Dorsolateral prefrontal cortex (tissue), 122 donors: ENCODE measurements at places on chromosomes 5 and 9. TPM values are rescaled to one million over a fixed set of nuclear protein-coding genes. Genes with fewer than 3 reads are reported as not detected.
A peak's percentile ranks its signal among the peaks of the same experiment; 100 is the strongest.

DNA sequence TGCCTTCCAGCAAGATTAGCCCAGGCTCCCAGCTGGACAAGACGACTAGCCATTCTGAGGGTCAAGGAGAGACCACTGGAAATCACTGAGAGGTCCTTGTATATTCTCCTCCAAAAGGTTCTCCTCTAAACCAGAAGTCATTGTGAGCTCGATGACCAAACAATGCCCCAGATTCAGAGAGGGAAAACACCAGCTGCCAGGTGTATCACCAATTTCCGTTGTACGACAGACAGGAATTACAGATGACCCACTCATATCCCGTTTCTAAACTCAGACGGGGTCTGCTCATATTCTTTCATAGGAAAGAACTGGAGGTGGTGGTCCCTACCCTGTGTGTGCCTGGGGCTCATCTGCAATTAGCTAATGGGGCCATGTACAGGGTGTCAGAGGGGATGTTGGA lies 14.2 kb downstream of the FAXDC2 start:
- DNase-seq, result no peak

Gene OR13C3
- not detected for total RNA-seq

Gene TSTD2
- total RNA-seq, result 26.4 TPM

DNA sequence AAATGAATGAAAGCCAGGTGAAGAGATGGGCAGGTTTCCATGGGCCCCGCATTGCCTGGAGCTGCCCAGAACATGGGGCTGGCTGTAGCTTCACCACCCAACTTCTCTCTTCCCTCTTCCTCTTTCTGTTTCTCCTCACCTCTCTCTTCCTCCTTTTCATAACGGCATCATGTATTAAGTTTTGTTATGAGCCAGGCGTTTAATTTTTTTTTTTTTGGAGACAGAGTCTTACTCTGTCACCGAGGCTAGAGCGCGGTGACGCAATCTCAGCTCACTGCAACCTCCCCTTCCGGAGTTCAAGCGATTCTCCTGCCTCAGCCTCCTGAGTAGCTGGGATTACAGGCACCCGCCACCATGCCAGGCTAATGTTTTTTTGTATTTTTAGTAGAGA lies 13.0 kb upstream of the SPINK4 start:
- DNase-seq, result no peak

Gene FAM169A
- total RNA-seq, result 86.6 TPM

Gene CAMK2A
- 1,174 TPM for total RNA-seq

DNA sequence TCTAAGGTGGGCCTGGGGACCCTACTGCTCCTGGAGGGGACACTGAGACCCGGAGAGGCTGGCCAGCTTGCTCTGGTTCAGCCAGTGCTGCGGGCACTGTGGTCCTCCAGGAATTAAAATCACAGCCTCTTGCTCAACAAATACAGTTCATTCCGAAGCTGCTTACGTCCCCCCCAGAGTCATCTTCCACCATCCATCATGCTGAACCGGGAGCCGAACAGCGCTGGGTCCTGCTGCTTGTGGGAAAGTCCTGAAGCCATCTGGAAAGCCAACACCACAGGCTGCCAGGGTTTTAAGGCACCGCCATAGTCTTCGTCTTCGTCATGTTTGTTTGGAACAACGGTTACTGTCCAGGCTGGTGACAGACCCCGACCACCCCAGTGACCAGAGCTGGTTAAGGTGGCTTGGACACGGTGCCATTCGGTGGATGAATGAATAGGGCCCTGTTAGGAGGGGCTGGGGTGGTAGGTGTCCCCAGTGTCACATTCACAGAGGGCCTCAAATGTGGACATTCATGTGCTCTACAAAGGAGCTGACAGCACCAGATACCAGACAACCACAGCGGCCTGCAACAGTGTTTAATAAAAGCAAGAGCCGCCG lies 81.6 kb upstream of the PHYKPL start:
- no peak for DNase-seq

Gene ZNF608
- total RNA-seq, result 26.6 TPM

DNA sequence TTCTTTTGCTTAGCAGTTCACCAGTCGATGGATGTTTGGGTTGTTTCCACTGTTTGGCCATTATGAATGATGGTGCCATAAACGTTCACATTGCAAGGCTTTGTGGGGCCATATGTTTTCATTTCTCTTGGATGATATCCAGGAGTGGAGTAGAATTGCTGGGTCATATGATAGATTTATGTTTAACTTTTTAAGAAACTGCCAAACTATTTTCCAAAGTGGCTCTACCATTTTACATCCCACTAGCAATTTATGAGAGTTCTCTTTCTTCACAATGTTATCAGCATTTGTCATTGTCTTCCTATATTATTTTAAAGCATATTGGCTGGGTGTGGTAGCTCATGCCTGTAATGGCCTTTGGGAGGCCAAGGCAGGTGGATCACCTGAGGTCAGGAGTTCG lies 5.2 kb downstream of the GPR107 start:
- no peak for DNase-seq

- DNase-seq, result no peak
These were observed 30.2 kb upstream of the C6 start for GRCh38 chr5:41243558-41243957.

DNA sequence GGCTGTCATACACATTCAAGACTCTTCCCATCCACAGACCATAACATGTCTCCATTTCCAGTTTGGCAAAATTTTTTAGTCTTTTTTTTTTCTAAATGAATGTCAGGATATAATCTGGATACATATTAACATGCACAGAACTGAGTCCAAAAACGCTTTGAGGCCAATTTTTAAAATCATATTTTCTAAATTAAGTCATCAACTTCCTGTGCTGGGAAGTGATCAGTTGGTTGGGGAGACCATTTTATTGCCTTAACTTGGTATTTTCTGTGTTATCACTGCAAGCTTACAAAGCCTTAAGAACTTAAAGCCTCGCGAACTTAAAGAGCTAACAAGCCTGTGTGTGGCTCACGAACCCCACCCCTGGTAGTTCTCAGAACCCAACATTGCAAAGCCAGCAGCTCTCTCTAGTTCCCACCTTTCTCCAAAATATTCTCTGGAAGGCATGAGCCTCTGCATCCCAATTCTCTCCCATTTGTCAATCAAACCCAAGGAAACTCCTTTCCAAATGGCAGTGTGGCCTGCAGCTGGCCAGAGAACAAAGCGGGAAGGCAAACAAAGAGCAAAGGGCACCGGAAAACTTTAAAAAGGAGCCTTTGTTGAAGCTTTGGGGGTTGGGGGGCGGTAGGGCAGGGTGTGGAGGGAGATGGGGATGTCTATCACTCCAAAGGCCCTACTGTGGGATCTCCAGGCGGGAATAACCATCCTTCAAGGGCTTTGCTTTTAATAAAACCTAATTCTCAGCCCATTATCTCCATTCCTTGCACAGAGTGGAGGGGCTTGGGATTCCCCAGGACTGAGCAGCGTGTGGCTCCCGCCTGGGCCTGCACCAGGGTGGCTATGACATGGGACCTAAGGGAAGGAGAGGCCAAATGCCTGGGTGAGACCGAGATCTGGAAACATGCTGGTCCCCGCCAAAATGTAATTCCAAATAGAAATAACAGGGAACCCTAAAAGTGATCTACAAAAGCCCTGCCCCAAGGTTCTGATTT lies 65.0 kb downstream of the ROR2 start:
- DNase-seq, result no peak

- DNase-seq, result no peak
These were observed 50.6 kb downstream of the ALDH1A1 start for GRCh38 chr9:72902268-72902667.

Gene GALNT12
- total RNA-seq, result 4.5 TPM

Gene CCDC152
- total RNA-seq, result 3.9 TPM

GRCh38 chr5:88727705-88728313 lies 155.2 kb downstream of the MEF2C start:
- DNase-seq, result no peak

Gene SPATA31A6
- total RNA-seq, result not detected

Gene DNAI1
- total RNA-seq, result 3.2 TPM

- no peak for DNase-seq
These were observed 127.9 kb downstream of the PALM2AKAP2 start for GRCh38 chr9:109907810-109908458.

DNA sequence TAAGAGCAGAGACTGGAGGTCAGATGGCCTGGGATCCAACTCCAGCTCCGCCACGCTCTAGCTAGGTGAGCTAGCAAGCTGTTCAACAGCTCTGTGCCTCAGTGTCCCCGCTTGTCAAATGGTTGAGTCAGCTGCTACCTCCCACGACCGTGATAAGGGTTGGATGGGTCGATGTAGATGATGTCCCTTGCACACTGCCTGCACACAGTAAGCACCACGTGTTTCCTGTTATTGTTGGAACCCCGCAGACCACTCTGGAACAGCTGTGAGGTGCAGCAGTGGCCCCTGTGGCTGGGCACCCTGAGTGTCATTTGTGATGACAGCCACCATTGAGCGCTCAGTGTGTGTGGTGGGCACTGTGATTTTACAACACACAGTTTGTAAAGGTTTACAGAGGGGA lies 54.0 kb upstream of the CTSL start:
- DNase-seq, result no peak

Gene GABBR2
- total RNA-seq, result 166 TPM

DNA sequence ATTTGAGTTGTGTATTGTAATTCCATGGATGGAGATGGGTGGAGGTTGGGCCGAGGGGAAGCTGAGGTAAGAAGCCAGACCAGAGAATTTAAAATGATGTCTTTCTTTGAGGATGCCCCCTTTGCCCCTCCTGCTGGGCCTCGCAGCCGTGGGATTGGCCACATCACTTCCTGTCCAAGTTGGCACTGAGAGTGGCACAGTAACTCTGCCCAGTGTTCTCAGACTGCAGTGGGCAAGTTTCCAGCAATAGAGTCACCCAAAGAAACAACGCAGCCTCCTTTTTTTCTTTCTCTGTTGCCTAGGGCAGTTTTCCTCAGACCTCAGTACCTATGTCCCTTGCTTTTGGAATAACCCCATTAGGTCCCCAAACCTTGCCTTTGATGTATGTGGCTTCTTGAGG lies 306.6 kb upstream of the DMRT1 start:
- peak; percentile 59 for DNase-seq

Gene GPRIN1
- total RNA-seq, result 37.8 TPM

GRCh38 chr9:34171753-34172535 lies 6.9 kb upstream of the UBAP1 start:
- DNase-seq, result no peak

Gene TEK
- total RNA-seq, result 8.6 TPM

- DNase-seq, result no peak
These were observed 625.5 kb downstream of the CHSY3 start for GRCh38 chr5:130529511-130530485.

Gene PBX3
- total RNA-seq, result 14.0 TPM

DNA sequence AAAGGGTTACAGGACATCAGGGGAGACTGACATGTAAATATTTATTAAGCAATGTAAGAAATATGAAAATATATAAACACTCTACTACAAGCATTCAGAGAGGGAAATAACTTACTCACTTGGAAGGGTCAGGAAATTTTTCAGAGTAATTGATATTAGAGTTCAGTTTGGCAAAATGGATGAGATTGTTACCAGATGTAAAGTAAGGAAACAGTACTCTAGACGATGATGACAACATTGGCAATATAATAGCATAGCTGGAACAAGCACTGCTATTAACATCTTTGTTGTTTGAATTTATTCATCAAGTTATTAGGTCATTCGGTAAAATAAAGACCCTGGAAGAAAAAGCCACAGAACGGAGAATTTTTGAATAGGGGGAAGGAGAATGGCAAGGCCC lies 49.1 kb downstream of the GNA14 start:
- no peak for DNase-seq

- DNase-seq, result no peak
These were observed 12.2 kb downstream of the MEGF9 start for GRCh38 chr9:120702075-120702474.

Gene CCDC69
- 8.6 TPM for total RNA-seq

- DNase-seq, result no peak
These were observed 8.1 kb downstream of the MCIDAS start for GRCh38 chr5:55218967-55219366.

GRCh38 chr9:115443890-115444289 lies 325.9 kb upstream of the TNC start:
- DNase-seq, result no peak

DNA sequence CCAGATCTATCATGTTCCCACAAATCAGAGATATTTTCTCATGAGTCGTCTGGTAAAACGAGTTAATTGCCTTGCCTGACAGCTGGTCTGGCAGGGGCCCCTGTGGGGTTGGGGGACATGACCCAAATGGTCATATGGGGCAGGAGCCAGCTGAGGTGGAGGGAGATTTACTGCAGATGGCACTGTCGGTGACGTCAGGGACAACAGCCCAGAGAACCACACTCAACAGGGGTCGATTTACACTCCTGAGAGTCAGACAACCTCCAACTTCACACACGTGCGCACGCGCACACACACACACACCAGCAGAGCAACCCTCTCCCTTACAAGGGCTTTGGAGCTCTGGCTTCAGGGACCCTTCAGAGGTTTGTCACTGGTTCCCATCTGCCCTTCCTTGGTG lies 23.4 kb upstream of the GABRP start:
- no peak for DNase-seq

Gene OR1B1
- not detected for total RNA-seq

DNA sequence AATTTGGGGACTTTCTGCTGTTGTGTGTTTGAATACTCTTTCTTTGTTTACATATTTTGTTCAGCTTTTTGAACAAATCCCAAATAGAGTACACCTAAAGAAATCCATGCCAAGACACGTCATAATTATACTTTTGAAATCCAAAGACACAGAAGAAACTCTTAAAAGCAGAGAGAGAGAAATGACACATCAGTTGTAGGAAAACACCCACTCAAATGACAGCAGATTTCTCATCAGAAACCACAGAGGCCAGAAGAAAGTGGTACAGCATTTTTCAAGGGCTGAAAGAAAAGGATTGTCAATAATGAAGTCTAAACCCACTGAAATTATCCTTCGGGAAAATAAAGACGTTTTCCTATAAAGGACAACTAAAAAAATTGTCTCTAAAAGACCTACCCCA lies 378.6 kb downstream of the GADD45G start:
- no peak for DNase-seq

GRCh38 chr5:172245046-172245445 lies 38.5 kb downstream of the UBTD2 start:
- no peak for DNase-seq

DNA sequence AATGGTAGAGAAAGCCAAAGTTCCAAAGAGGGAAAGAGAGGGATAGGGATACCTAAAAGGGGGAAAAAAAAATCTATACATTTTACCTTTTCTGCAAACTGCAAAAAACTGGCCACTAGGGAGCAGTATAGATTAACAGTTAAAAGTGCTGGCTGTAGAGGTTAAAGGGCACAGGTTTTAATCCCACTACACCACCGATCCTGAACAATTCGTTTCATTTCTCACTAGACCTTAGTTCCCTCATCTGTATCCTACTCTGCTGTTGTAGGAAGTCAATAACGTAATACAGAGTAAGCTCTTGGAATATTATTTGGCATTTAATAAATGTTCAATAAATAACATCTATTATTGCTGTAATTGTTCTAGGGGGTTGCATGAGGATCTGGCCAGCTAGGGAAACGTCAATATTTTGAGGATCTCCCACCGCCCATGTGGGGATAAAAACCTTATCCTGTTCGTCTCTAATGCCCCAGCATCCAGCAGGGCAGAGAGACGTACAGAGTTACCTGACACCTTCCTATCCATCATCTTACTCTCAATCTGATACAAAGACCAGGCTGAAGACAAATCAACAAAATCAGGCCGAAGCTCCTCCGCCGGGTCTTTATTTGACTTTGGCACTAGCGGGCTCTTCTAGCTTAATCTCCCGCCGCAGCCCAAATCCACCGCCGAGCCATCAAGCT lies 757 bp downstream of the CDC26 start:
- no peak for DNase-seq

Gene COL23A1
- total RNA-seq, result 9.2 TPM
